AG08395 (cell line): ENCODE measurements at places on chromosomes 3 and 15.

DNA sequence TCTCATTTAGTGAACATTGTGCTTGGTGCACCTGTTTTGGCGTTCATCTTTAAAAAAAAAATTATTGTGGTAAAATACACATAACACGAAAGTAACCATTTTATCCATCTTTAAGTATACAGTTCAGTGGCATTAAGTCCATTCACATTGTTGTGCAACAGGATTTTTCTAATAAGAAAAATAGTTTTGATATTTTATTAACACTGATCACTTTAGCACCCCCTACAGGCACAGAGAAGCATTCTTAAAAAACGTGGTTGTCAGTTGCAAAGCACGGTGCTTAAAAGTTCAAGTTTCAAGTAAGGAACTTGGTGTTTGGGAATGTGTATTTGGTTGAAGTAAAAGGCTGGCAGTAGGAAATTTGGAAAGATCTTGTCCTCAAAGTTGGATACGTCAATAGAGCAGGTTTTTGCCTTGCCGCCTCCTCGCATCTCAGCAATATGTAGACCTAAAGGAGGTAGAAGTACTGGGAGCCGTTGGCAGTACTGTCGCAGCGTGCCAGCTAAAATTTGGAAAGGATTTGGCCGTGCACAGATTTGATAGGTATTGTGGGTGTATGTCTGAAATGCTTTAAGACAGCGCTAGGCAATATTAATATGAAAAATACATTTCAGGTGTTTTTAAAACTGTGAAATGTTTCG lies 110.4 kb downstream of the LRRC28 start:
- DNase-seq = peak; percentile 21

DNA sequence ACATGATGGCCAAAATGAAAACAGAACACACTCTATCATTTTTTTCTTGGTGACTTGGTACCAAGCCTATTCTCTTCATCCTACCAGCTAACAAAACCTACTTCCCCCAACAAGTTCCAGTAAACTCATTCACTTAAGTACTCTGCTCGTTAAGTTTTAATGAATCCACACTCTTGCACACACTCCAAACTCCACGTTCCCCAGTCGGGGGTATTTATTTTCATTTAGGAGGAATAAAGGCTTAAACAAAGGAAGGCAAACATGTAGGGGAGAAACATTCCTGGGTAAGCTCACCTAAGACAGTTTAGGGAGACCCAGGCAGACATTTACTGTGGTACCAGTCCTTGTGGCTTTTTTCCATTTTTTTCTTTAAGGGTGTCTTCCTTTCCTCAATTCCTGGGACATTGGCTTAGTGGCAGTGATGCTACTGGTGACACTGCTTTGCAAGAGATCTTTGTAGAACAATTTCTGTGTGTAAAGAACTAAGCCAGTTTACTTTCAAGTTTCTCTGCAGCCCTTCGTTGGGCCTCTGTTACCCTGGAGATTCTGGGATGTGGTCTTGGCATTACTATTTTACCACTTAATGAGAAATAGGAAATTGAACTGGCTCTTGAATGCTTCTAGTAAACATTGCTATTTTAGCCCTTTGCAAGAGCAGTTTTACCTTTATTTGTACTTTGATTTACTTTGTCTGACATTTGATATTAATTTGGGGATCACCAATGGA lies 117.3 kb upstream of the C15orf61 start:
- DNase-seq = no peak

DNA sequence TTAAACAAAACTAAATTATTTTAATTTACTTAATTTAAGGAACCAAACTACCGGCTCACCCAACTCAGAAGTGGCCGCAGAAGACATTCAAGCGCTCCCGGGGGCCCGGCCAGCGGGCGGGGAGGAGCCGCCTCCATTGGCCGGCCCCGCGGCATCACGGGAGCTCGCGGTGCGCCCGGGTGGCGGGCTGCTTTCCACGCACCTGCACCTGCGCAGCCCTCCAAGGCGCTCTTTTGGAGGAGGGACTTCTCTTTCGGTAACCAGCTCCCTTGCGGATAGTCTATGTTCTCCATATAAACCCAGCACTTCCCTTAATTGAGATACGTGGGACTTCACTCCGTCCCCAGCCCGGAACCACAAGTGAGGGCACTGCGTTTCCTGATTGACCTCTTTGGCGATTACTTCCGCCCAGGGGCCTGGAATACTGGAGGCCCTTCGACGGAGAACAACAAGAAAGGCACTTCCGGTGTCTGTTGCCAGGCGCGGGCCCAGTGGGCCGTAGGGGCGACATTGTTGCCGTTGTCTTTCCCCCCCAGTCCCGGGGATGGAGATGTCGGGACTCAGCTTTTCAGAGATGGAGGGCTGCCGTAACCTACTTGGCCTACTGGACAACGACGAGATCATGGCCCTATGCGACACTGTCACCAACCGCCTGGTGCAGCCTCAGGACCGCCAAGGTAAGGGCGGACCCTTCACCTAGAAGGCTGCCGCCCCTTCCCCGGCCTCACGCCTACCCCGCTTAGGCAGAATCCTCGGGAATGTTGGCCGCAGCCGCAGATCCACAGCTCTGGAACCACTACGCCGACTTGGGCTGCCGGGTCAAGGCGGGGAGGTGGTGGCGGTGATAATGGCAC lies at the start of gene C3orf38:
TSS of gene C3orf38 (plus strand) at position 451 of the 854 bp plus-strand sequence. CDS start at position 545, 94 bp downstream.
- DNase-seq = peak; percentile 93

- DNase-seq = no peak
Observed at GRCh38 chr15:72516777-72517176, 42.6 kb downstream of the ARIH1 start.

GRCh38 chr3:116281313-116282143 lies 163.8 kb downstream of the LSAMP start:
- DNase-seq = no peak

DNA sequence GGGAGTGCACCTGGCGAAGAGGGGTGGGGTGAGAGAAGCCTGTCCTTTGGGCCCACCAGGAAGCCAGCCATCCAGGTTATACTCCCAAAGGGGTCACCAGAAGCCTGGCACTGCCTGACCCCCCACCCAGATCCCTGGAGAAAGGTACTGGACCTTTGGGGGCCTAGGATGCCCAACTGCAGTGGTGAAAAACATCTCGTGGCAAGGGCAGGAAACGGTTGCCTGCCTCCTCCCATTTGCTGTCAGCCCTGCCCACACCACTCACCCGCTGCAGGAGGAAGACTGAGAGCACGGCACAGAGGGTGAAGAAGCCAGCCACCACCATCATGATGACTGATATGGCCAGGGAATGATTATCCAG lies 2.2 kb upstream of the ULK3 start:
- DNase-seq = no peak

DNA sequence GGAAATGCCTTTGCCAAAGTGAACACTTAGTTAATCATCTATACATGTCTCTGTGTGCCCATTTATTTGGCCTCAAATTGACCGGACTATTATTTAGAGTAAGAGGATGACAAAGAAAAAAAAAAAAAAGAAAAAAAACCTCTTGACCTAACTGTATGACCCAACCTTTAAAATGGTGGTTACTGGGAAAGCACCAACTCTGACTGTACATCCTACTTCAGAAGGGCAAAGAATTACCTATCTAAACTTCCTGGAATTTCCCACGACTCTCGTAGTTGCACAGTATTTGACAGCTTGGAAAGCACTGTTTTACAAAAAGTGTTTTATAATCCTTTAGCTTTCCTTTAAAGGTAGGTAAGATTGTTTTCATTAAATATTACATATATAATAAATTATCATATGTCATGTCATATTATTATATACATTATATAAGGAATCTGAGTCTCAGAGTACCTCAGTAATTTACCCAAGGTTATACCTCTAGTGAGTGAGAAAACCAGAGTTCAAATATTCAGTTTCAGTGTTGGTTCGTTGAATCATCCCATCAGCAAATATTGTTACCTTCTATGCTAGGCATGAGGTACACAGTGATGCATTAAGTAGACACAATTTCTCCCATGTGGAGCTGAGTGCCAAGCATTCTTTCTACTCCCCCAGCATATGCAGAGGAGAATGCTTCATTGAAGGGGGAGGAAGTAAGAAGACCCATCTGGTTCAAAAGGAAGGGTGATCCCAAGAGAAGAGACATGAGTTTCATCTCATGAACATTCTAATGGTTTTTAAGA lies 5.0 kb downstream of the BCL2A1 start:
- DNase-seq = no peak

DNA sequence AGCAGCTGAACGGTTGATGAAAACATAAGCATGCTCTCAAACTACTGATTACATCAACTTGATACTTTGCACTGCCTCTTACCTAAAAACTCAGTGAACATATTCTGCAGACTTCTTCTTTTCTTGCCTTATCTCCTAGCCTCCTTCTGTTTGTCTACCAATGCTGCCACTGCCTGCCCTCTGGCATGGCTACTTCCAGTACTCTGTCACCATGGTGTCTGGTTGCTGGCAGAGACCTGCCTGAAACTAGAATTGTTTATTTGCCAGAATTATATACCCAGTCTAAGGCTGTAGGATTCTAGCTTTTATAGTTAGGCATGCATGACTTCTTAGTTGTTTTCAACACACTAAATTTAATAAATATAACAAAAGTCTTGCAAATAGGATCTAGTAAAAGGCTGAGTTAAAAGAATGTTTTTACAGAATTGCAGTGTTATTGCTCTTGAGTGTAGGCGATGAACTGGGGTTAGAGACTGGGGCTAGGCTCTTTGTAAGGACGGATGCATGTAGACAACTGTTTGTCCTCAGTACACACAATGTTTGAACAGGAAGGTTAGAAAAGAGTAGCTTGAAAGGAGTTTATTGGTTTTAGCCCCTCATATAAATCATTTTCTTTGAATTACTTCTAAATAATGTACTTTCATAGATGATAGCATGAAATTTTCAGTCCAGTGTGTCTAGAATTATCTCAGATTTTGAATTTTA lies 116.3 kb downstream of the KCNAB1 start:
- DNase-seq = no peak

DNA sequence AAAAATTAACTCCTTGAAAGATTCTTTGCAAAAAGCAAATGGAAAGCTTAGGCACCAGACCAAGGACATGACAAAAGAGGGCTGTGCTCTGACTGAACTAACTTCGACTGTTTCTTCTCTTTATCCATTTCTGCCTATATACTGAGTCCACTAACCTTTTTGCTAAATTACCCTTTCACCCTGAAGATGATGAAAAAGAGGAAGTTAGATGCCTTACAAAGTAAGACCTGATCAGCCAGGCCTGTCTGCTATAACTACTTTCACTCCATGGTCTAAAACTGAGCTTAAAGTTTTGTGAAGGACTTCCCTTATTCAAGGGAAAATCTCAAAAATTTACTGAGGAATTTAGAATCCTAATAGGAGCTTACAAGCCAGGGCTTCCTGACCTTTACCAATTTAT lies 6.2 kb upstream of the IGSF10 start:
- DNase-seq = no peak

- no peak for DNase-seq
Observed at GRCh38 chr3:134180761-134181160, 69.9 kb downstream of the RYK start.

DNA sequence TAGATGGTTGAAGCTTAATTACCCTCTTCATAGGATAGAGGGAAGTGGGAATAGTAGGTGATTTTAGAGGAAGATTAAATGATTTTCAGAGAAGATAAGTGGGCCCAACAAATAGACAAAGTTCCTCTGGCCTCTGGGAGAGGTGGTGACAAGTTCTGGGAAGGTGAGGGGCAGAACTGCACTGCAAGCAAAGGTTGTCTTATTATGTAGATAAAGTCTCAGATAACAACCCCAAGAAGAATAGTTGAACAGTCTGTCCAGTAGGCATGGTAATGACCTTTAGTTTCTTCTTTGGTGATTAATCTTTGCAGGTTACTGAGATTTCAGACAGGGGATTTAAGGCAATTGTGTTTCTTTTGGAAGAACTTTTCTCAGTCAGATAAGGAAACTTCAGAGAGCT lies 439.1 kb downstream of the ROBO2 start:
- DNase-seq = no peak

DNA sequence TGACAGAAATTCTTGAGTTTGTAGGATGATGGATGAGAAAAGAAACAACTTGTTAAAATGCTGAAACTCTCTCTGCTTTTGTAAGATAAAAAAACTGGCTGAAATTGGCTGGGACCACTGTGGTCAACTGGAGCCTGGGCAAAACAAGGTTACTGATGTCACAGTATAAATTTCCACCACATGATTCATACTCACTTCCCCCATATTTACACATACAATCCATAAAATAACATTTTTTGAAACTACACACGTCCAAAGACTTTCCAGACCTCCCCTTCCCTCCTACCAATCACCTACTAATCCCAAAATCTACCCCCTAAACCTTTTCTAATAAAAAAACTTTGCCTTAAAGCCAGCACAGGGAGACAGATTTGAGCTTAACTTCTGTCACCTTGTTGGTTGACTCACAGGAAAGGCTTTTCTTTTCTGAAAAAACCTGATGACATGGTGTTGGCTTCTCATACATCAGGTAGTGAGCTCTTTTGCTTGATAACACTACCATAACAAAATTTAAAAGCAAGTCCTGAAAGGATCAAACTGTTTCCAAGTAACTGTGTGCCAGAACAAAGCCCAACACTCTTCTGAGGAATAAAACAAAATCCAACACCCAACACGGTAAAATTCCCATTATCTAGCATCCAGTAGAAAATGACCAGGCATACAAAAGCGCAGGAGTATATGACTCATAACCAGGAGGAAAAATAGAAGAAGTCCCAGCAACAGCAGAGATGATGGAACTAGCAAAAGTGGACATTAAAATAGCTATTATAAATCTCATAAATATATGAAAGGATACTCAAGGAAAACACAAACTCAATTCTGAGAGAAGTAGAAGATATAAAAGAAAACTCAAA lies 87.3 kb upstream of the SNRK start:
- DNase-seq = no peak

GRCh38 chr3:60708191-60708975 lies 542.9 kb downstream of the FHIT start:
- DNase-seq = peak; percentile 3

DNA sequence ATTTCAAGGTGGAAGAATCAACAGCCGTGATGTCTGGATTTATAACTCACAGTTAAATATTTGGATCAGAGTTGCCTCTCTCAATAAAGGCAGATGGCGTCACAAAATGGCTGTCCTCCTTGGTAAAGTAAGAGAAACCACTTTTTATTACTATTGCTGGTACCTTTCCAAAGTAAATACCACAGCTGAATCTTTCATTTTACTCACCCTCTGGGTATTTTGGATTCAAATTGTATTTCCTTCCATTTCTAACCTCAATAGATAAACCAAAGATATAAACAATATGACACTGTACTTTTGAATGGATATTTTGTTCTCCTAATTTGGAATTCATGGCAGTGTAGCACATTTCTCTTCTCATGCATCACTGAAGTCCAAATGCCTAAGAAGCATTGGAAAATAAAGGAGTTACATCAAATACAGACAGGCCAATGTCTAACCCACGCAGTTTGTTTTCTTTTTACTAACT lies 29.5 kb downstream of the KLHL24 start:
- DNase-seq = peak; percentile 83

GRCh38 chr3:4413467-4413866 lies 53.6 kb downstream of the SUMF1 start:
- DNase-seq = no peak
